Nucleus accumbens (tissue), 56 donors: ENCODE measurements at places on chromosomes 5 and 9.

- DNase-seq: no peak
These were observed at the start of gene FUT7 for GRCh38 chr9:137031904-137032640. Gene FUT7 (minus strand): TSS chr9:137032088. CDS start chr9:137031991, 97 bp downstream.

DNA sequence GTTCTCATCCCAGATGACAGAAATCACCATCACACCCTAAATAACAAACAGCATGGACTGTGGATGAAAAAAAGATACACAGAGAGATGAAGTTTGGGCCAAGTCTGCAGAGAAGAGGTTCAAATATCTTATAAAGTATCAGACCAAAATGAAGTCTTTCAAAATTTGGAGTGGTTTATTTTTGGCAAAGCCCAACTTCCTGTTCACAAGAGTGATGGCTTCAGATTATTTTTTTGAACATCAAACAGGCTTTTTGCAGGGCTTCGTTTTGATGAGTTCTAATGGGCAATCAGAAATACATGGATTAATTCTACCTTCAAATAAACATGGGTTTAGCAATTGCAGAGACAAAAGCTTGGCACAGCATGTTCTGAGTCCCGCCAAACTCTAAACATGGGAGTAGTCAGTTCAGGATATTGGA lies 378.2 kb upstream of the RPS23 start:
- no peak for DNase-seq

GRCh38 chr5:79448336-79448735 lies 65.6 kb downstream of the HOMER1 start:
- DNase-seq: no peak

DNA sequence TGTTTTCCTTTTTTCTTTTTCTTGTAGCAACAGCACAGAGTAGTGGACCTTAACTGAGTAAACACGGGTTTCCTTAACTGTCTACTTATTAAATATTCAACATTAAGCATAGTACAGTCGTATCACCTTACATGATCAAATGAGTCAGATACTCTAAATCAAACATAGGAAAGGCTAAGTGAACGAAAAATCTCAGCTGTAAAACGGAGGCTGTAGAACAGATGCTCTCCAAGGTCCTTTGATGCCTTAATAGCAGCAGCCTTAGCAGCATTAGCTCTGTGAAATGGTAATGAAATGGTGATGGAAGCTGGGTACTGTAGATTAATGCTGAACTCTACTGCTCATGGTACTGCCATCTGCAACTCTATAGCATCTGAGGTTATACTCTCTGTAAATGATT lies 1433.3 kb upstream of the C9orf72 start:
- no peak for DNase-seq

GRCh38 chr9:131480258-131480657 lies 22.5 kb upstream of the POMT1 start:
- DNase-seq: no peak

- DNase-seq: no peak
These were observed 130.1 kb downstream of the MRPL36 start for GRCh38 chr5:1669276-1670155.

- no peak for DNase-seq
These were observed 106.6 kb upstream of the PJA2 start for GRCh38 chr5:109516390-109516789.

DNA sequence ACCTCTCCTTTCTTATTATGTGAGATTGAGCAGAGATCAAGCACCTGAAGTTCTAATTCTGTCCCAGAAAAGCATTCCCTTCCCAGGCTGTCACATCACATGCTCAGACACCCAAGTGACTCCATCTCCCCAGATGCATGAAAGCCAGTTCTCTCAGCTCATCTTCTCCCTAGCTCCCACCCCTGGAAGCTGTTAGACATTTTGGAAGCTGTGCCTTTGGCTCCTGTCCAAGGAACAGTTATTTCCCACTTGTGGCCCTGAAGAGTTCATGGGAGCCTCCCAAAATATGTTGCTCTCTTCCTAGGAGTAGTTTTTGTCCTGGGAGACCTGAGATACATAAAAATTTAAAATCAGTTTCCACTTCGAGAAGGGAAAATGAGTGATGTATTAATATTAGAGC lies 161.4 kb upstream of the GAS1 start:
- no peak for DNase-seq

DNA sequence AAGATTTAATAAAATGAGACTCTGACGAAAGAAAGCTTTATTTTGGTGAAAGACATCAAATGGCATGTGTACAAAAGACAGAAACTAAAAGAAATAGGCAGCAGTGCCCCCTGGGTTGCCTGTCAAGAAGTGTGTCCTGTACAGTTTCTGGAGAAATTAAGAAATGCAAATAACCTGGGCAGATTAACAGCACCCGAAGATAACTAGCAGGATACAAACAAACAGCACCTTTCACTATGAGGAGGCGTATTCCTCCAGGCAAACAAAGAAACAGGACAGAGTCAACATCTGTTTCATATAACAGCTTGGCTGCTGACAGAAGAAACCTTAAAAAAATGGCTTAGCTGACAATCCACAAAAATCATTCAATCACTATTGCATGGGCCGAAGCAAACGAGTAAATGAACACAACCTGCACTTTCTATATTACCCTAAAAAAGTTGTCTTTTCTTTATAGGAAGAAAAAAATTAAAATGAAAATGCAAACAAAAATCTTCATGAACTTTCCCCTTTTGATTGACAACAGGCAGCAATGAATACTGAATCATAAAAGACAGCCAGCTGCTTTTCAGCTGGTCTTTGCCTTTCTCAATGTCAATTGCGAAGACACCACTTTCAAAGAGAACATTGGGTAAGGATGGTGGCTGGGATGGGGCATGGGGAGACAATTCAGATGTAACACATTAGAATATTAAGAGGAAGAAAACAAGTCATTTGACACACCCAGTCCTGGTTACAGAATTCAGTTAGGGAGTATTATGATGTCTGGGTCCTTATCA lies 162.1 kb downstream of the ARL15 start:
- DNase-seq: no peak

DNA sequence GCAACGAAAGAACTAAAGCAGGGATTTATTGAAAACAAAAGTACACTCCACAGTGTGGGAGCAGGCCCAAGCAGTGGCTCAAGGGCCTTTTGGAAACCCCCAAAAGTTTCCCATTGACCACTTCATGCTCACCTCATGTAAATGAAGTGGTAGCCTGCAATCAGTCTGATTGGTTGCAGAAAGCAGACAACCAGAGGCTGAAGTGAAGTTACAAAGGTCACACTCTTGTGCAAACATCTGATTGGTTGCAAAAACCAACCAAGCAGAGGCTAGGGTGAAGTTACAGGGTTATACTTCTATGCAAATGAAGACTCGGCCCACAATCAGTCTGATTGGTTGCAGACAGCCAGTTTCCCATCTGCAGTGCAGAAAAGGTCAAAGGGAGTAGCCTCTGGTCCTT lies 258.0 kb downstream of the YTHDC2 start:
- no peak for DNase-seq
